ENCODE measurements at places on chromosomes 3 and 15.

DNA sequence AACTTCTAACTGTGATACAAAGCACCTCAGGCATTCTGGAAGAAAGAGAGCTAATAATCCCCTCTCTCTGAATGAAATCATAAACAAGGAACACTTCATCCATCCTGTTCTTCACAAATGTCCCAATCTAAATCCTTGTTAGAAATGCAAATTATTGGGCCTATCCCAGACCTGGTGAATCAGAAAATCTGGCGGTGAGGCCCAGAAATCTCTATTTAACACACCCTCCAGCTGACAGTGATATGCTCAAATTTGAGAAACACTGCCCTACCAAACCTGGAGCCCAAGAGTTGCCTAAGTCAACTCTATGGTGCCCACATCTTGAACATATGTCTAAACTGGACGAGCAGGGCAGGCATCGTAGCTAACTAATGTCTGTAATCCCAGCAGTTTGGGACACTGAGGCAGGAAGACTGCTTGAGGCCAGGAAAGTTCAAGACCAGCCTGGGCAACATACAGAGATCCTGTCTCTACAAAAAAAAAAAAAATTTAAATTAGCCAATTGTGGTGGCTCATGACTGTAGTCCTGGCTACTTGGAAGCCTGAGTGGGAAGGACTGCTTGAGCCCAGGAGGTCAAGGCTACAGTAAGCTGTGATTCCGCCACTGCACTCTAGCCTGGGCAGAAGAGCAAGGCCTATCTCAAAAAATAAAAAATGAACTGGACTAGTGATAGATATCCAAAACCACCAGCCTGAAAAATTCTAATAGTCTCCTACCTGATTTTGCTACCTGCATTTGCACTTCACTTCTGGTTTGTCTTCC lies 23.1 kb downstream of the SCAP start:
- DNase-seq, result no peak

DNA sequence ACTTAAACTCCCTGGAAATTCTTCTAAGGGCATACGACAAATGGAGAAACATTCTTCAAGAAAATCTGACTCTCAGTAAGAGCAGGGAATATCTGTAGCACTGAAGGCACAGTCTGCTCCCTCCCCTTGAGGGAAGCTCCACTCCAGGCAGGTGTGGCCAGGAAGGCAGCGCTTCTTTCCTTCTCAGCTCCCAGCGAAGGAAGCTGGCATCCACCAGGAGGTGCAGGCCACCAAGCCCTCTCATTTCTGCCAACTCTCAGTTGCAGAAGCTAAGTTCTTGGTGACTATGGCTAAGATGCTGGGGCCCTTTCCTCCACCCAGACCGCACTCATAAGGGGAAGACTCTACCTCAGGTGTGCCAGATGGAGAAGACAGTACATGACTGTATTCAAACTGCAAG lies 37.7 kb upstream of the SLC41A3 start:
- no peak for DNase-seq

GRCh38 chr3:113211330-113212149 lies at the start of gene BOC:
Gene BOC, plus strand, starts transcription at chr3:113211557. Its CDS starts 38,246 bp downstream, at chr3:113249803.
- DNase-seq, result peak; percentile 55

GRCh38 chr15:64355348-64355943 lies 527 bp downstream of the CSNK1G1 start:
- DNase-seq, result peak; percentile 8

DNA sequence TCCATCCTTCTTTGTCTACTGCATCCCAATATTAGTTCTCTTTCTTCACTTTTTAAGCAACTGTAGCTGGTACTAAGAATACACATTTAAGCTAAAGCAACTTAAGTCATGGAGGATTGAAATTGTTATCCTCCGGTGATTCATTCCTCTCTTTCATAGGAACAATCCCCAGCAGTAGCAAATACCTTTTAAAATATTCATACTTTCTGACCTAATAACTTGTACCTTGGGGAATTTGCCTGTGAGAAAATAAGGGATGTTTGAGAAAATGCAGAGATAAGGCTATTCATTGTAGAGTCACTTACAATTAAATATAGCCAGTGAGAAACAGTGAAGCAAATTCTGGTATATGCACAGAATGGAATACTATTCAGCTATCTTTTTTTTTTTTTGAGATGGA lies 66.0 kb downstream of the VPS13C start:
- no peak for DNase-seq

- no peak for DNase-seq
Observed at GRCh38 chr3:172107403-172107802, 68.0 kb downstream of the FNDC3B start.

- DNase-seq, result no peak
Observed at GRCh38 chr3:58529516-58530353, 7.3 kb downstream of the ACOX2 start.

DNA sequence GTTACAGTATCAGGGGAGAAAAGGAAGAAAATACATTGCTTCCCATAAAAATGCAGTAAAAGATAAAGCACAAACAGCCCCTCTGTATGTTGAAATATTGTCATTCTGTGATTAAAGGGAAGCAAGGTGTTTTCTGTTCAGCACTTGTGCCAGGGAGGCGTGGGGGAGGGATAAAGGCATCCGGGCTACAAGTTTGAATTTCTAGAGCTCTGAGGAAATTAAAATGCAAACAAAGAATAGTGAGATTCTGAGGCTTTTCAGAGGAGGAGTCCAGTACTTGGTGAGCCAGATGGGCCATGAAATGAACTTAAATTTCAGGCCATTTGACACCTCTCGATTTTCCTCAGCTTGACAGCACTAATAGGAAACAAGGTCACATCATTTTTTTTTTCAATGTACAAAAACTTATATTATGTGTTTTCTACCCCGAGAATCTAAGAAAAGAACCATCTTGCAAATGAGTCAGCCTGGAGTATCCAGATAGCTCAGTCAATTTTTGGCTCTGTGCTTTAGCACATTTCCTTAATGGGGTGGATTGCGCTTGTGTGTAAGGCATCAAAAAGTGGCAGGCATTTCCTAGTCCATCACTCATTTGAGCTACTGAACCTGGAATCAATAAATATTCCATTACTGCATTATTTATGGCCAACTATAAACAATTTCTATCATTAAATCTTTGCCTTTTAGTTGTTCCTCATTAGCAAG lies 640.8 kb upstream of the TBL1XR1 start:
- DNase-seq, result peak; percentile 6

- DNase-seq, result no peak
Observed at GRCh38 chr15:45634432-45635190, at the start of gene SQOR. Gene SQOR, plus strand, starts transcription at chr15:45635029. Its CDS starts 23,895 bp downstream, at chr15:45658924.
